ENCODE measurements at places on chromosomes 2 and 18. TPM values are rescaled to one million over a fixed set of nuclear protein-coding genes. Genes with fewer than 3 reads are reported as not detected.

MAPK4 gene
- total RNA-seq = not detected

NEU2 gene
- total RNA-seq = not detected

UGT1A3 gene
- total RNA-seq = not detected

SERPINB10 gene
- total RNA-seq = 0.35 TPM

ACMSD gene
- not detected for total RNA-seq

LMAN2L gene
- 34.2 TPM for total RNA-seq

ABCG8 gene
- total RNA-seq = not detected

DDX18 gene
- 39.9 TPM for total RNA-seq

CD8A gene
- total RNA-seq = not detected

FECH gene
- total RNA-seq = 23.4 TPM

NLRC4 gene
- not detected for total RNA-seq

APOB gene
- not detected for total RNA-seq

All from myometrial cell (primary cell).